Thyroid gland (tissue), 4 donors: ENCODE measurements at places on chromosomes 16 and 17. TPM values are rescaled to one million over a fixed set of nuclear protein-coding genes. Genes with fewer than 3 reads are reported as not detected.

The C16orf74 gene
- 6.3 TPM for total RNA-seq

GRCh38 chr17:62641951-62642350 is 14.5 kb downstream of the MRC2 start:
- no peak for DNase-seq

DNA sequence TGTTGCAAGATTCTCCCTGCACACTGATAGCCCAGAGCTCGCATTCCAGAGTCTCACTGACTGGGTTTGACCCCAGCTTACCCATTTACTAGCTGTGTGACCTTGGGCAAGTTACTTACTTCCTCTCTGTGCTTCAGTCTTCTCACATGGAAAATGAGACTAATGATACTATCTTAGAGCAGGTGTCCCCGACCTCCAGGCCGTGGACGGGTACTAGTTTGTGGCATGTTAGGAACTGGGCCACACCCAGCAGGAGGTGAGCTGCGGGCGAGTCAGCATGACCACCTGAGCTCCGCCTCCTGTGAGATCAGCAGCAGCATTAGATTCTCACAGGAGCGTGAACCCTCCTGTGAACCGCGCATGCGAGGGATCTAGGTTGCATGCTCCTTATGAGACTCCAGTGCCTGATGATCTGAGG is 15.8 kb downstream of the ANKFY1 start:
- no peak for DNase-seq

The HSF5 gene
- 0.25 TPM for total RNA-seq

The CPHXL2 gene
- not detected for total RNA-seq

DNA sequence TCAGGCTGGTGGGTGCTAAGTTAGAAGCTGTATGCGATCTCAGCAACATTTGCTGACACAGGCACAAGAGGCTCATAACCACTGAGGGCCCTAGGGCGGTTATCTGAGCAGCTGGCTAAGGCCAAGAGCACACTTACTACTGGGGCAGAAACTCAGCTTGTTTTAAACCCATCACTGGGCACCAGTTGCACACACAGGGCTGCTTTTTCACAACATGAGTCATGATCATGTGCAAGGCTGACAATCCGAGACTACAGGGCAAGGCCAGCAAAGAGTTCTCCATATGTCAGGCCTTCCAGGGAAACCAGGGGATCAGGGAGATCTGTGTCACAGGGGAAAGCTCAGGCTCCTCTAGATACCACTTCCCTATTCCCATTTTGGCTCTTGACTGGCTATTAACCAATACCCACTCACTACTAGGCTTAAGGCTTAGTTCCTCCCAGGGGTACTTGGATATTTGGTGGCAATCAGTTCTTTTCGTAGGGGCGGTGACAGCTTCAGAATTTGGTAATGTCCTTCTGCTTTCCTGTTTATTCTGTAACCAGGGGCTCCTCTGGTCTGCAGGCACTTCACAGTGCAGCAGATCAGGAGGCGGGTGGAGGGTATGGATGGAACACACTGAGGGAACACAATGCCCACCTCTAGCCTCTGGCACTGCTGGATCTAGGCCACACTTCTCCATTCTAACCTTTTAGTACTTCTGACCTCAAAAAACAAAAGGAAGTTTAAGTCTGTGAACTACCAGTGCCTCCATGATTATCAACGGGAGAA is 44.9 kb upstream of the ERN1 start:
- DNase-seq, result peak; percentile 87

DNA sequence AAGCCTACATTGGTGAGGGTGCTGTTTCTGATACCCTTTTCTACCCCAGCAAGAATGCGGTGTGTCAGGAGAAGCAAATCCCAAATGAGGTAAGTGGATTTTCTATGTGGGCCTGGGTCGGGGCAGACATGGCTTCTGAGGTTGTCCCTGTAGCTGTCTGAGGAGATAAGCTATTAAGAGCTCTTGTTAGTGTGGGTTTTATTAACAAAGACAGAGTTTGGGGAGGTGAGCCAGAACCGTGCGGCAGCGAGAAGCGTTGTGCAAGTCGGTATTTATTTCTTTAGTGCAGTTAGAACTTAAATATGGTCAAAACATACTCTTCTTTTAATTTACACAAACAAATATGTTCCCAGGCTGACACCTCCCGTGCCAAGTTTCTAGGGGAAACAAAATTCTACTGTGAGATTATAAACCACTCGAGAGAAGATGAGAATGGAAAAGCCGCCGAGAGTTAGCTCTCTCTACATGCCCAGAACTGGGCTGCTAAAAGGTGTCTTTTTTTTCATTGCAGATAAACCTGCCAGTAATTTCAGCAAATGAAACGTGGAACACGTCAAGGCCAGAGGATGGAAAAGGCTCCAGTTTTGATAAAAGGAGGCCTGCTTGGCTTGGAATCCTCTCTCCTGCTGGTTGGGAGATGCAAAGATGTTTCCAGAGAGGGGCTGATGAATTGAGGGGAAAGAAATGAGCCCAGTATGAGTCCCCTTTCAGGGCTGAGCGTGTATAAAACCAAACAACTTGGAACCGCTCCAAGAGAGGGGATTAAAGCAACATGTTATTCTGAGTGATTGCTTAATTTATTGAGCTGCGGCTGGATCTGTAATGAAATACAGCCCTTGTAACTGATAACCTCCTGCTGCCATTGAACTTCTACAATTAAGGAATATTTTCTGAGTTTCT is 254.6 kb downstream of the MRTFB start:
- DNase-seq, result no peak

DNA sequence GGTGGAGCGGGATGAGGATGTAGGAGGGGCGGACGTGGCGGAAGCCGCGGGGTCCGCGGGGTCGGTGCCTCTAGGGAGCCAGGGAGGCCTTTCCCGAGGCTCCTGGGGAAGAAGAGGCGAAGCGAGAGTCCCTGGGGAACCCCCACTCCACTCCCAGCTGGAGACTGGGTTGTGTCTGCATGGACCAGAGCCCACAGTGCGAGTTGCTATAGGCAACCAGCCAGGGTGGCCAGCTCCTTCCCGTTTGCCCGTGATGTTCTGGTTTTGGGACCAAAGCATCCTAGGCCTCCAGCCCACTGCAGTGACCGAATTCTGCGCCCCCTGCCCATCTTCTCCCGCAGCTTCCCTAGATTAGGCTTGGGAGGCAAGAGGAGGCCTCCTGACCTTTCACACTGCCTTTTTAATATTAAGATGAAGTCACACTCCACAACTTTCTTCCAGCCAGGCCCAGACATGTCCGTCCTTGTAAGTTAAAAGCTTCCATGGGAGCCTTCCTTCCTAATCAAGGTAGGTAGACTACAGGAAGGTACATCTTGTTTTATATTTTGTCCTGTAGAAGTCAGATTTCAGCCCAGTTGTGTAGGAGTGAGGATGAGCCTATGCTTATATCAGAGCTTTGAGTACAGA is 469 bp downstream of the AMZ2 start:
- peak; percentile 72 for DNase-seq

The CYGB gene
- 22.0 TPM for total RNA-seq

The CHAD gene
- 0.67 TPM for total RNA-seq

- no peak for DNase-seq
Observed at GRCh38 chr17:78131172-78132083, 857 bp downstream of the TMC8 start.

- no peak for DNase-seq
Observed at GRCh38 chr16:21167360-21167759, 8.9 kb downstream of the LDAF1 start.

DNA sequence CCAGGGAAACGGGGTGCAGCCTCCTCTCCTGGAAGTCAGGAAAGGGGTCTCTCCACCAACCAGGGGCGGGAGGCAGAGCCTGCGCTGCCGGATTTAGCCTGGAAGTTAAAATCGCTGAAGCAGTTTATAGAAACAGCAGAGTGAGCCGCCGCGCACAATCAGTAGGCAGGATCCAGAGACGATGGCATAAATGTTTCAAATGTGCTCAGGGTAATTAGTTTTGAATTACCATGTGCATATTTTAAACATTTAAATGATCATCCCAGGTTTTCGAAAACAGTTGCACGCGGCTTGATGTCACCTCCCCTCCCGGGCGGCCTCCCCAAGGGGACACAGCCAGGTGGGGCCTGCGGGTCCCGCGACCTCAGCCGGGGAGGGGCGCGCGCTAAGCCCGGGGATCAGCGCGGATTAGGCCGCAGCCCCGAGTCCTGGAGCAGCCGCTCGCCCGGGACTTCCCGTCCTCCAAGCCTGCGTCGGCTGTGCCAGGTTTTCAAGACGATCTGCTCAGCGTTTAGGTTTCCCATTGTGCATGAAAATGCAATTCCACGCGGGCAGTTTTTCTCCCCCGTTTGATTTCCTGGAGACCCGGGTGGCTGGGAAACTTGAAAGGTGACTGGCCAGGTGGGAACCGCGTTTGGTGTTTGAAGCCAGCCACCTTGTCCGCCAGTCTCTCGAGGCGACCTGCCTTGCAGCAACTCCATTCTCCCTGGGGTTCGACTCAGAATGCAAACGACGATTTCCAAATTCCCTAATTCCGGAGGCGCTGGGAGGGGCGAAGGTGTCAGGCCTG is 78.3 kb downstream of the RPA1 start:
- peak; percentile 11 for DNase-seq

GRCh38 chr17:34692920-34693319 is 113.5 kb downstream of the TMEM132E start:
- DNase-seq, result no peak

GRCh38 chr17:51355441-51356410 is 95.4 kb downstream of the UTP18 start:
- DNase-seq, result no peak

DNA sequence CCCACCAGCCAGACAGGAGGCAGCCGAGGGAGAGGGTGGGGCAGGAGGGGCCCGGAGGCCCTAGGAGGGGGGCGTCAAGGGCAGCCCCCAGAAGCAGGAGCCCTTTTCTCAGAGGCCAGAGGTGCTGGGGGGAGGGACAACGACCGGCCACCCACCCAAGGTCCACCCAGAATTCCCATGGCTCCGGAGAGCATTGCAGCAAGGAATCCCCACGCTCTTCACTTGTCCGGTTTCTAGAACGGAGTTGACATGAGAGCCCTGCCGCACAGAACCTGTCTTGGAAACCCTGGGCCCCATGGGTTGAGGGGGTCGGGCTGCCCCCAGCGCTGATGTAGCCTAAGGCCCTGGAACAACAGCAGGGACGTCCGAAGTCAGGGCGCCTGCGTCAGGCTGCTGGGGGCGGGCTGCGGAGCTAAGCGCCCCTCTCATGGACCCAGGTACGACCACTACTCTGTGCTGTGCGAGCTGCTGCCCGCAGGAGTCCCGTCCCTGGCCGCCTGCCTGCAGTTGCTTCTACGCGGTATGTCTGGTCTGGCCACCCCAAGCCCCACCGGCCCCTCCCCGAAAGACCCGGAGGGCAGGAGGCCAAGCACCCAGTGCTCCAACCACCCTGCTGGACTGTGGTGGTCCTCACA is 11.2 kb downstream of the CYBC1 start:
- DNase-seq, result no peak

The FBF1 gene
- 42.2 TPM for total RNA-seq

DNA sequence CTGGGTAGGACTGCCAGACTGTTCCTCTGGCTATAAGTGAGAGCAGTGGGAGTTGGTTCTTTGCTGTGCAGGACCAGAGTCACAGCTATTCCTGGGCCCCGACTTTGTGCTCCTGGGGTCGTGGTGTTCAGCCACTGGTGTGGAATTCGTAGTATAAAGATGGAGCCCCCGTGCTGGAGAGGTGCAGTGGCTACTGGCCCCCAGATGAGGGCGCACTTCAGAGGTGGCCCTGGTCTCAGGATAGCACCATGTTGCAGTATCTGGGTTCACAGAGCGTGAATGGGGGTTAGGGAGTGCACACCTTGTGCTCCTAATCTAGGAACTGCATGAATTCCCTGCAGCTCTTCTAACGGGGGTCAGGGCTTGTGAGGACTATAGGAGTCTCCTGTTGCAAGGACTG is 21.1 kb downstream of the TANC2 start:
- no peak for DNase-seq

- no peak for DNase-seq
Observed at GRCh38 chr16:84720177-84720579, 20.4 kb downstream of the USP10 start.

- DNase-seq, result peak; percentile 84
Observed at GRCh38 chr16:70703041-70703834, 17.4 kb upstream of the MTSS2 start.

GRCh38 chr17:61482467-61482866 is 30.2 kb downstream of the TBX4 start:
- DNase-seq, result no peak

GRCh38 chr17:64281962-64282752 is 19.1 kb upstream of the TEX2 start:
- peak; percentile 55 for DNase-seq

DNA sequence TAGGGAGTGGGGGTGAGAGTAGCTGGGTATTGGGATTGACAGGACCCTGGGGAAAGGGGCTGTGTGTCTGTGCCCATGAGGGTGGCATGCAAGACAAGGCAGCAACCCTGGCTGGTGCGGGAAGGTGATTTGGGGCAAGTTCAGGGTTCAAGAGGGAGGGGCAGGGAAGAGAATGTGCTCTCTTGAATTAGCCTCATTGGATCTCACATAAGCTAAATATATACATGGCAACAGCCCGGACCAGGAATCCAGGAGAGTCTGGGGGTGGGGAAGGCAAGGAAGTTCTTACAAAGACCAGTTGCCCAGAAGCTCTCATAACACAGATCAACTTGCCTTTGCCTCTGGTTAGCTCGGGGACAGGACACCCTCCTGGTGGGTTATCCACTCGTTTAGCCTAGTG is 73.3 kb downstream of the IRX3 start:
- DNase-seq, result no peak

DNA sequence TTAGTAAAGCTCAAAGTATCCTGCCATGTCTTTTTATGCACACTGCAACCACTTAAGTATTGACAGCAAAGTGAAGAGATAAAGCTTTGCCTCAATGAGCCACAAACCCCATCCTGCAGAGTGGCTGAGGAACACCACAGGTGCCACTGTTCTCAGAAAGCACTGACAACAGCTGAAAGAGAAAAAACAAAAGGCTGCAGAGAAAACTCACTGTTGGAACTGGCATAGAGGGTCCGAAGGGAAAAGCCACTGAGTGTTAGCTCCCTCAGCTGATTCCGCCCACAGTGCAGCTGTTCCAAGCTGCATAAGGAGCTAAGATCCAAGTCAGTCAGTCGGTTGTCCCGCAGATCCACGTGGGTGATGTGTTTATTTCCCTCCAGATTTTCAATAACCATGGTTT is 48.3 kb downstream of the PHLPP2 start:
- no peak for DNase-seq

The RUNDC3A gene
- total RNA-seq, result 0.89 TPM

The SOCS7 gene
- total RNA-seq, result 21.4 TPM

The SPATA22 gene
- not detected for total RNA-seq

The CHST5 gene
- not detected for total RNA-seq

- no peak for DNase-seq
Observed at GRCh38 chr17:7282752-7283321, 1.3 kb downstream of the SLC2A4 start.

The CACNA1H gene
- 12.4 TPM for total RNA-seq

GRCh38 chr17:66714046-66715023 is 120.6 kb upstream of the CACNG5 start:
- DNase-seq, result no peak

GRCh38 chr17:16314859-16315258 is 38.4 kb downstream of the CENPV start:
- DNase-seq, result peak; percentile 76

- no peak for DNase-seq
Observed at GRCh38 chr16:81711657-81712319, 67.3 kb upstream of the PLCG2 start.

GRCh38 chr16:81251871-81252270 is 13.4 kb downstream of the BCO1 start:
- no peak for DNase-seq

GRCh38 chr16:70653406-70653805 is 7.0 kb downstream of the IL34 start:
- DNase-seq, result no peak

- no peak for DNase-seq
Observed at GRCh38 chr17:2198927-2199326, 104.7 kb downstream of the SMG6 start.

GRCh38 chr17:57138956-57139576 is 54.0 kb downstream of the AKAP1 start:
- no peak for DNase-seq
